Calu3 (cell line): ENCODE measurements at places on chromosomes 7 and 10.

- no peak for DNase-seq
Measured at GRCh38 chr10:133411523-133412380, 12.7 kb downstream of the SPRN start.

DNA sequence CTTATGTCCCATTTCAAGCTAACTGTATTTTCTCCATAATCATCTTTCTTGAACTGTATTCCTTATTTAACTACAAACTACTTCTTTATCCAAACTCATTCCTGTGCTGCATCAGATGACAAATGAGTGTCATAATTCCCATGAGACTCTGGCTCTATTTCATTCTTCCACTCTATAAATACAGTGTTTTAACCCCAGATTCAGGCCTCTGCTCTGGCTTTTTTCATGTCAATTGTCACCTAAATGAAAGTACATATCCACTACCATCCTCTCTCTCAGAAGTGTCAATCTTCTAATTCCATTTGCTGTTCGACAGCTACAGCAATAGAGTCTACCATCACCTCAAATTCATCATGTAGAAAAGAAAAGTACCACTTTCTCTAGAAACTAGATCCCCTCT is 172.7 kb downstream of the CACNA2D1 start:
- DNase-seq = no peak

DNA sequence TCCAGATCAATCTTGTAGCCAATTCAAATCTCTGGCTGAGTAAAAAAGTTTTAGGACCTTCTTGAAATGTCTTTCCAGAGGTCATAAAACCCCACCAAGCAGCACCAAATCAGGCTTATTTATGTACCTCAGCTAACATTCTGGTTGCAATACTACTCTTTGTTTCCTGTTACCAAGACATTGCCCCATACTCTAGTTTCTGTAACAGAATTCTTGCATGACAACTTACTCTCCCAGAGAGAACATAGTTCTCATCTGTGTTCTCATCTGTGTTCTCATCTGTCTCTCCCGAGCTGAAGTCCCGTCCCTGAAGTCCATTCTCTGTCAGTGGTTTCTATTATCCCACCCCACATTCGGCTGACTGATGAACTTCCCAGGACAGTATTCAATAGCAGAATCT is 1285.1 kb downstream of the XPNPEP1 start:
- no peak for DNase-seq

- no peak for DNase-seq
Measured at GRCh38 chr10:123769647-123770046, 103.5 kb downstream of the GPR26 start.

GRCh38 chr7:120421151-120421651 is 148.2 kb downstream of the KCND2 start:
- no peak for DNase-seq

DNA sequence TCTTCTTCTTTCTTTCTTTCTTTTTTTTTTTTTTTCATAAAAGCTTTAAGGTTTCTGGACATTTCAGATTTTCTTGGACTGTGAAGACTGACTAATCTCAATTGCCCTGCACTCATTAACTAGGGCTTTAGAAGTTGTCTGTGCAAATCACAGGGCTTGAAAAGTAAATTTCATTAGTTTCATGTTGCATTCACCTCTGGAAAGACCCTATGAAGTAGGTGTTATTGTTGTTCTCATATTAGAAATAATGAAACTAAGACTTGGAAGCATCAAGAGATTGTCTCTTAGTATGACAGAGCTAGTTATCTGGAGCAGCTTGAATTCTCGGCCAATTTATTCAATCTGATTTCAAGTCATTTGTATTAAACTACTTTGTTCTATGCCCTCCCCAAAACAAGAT is 28.2 kb upstream of the SEMA3D start:
- no peak for DNase-seq

- no peak for DNase-seq
Measured at GRCh38 chr10:124996127-124996853, 54.4 kb downstream of the ZRANB1 start.
